Activated CD4-positive, alpha-beta T cell treated with anti-CD3 and anti-CD28 coated beads for 36 hours (primary cell): ENCODE measurements at places on chromosomes 13 and 19.
A peak's percentile ranks its signal among the peaks of the same experiment; 100 is the strongest.

DNA sequence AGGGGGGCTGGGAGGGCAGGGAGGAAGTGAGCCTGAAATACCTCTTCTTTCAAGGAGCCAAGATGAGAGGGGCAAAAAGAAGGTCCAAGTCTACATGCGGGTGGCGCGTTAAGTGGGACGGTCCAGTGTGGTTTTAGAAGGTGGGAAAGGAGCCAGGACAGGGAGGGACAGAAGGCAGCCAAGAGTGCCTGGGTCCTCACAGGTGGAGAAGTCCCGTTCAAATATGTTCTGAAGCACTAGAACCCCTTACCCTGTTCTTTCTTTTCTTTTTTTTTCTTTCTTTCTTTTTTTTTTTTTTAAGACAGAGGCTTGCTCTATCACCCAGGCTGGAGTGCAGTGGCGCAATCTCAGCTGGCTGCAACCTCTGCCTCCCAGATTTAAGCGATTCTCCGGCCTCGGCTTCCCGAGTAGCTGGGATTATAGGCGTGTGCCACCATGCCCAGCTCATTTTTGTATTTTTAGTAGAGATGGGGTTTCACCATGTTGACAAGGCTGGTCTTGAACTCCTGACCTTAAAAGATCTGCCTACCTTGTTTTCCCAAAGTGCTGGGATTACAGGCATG, 7.4 kb downstream of the CAMSAP3 start:
- H3K4me1 ChIP-seq: no peaks in the 10 kb centered on the region
- H3K36me3 ChIP-seq: no peaks in the 10 kb centered on the region
- no peak for DNase-seq
- peaks cover 16% of the 10 kb centered on the region for H3K27me3 ChIP-seq

- DNase-seq: peak; percentile 44
- peak overlapping the region; percentile 27 for H3K4me3 ChIP-seq
- peaks cover 49% of the 10 kb centered on the region for H3K36me3 ChIP-seq
- no peaks in the 10 kb centered on the region for H3K27me3 ChIP-seq
- H3K27ac ChIP-seq: peak overlapping the region; percentile 81
- H3K4me1 ChIP-seq: peaks cover 16% of the 10 kb centered on the region
These were observed 82.4 kb downstream of the PIBF1 start for GRCh38 chr13:72864142-72865011.

DNA sequence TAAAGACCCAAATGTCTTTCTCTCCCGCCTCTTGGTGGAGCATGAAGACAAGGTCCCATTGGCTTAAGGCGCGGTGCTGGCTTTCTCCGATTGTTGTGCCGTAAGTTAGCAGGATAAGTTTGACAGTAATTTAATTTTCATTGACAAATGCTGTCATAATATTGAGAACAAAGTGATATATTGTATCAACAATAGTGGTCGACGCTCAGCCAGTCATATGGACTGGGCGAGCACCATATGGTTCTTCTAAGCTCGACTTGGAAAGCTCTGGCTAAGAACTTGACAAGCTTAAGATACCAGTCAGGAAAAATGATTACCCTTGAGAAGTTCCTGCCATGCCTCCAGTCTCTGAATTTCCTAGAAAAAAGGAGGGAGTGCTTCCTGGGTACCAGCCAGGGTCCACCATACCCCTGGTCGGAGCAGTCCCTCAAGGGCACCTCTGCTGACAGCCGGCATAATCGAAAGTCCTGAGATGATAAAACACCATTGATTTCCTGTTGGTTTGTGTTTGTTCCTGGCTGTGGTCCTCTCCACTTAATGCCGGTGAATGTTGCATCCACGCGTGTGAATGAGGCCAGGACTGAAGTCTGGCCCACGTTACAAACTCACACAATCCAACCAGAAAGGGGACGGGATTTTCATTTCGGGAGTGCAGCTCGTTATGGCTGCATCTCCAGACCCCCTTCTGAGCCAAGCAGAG, 262.1 kb downstream of the ZNF536 start:
- peaks cover 2% of the 10 kb centered on the region for H3K27me3 ChIP-seq
- no peak overlapping the region for H3K27ac ChIP-seq
- H3K36me3 ChIP-seq: no peaks in the 10 kb centered on the region
- DNase-seq: no peak

GRCh38 chr13:94999871-95000270, 287.5 kb upstream of the SOX21 start:
- no peaks in the 10 kb centered on the region for H3K4me1 ChIP-seq
- no peak overlapping the region for H3K27ac ChIP-seq
- no peak overlapping the region for H3K4me3 ChIP-seq
- no peak for DNase-seq

- H3K27me3 ChIP-seq: no peaks in the 10 kb centered on the region
These were observed 22.8 kb downstream of the DCLK1 start for GRCh38 chr13:36108342-36108741.

DNA sequence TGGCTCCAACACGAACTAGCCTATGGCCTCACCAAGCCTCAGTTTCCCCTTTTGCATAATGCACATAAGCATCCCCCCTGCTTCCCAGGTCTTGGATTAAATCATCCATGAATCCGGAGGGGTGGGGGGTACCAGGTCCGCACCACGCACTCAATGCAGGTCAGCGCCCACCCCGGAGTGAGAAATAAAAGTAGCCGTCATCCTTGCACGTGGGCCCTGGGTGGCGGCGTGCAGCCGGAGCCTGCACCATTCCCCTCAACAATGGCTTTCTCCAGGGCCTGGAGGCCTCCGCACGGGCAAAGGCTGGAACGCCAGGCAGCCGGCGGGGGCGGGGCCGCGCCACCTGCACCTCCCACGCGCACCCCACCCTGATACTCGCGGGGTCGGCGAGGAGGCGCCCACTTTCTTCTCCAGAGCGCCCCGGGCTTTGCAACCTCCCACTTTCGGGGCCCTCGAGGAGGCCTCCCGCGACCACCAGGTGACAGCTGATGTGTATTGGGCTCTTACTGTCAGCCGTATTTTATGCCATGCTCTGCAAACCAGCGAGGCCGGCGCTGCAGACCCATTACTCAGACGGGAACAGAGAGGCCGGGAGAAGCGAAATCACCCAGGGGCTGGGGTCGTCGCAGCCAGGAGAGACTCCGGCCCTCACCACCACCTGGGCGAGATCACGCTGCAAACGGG, 767 bp upstream of the GADD45B start:
- peak overlapping the region; percentile 79 for H3K27ac ChIP-seq
- H3K4me3 ChIP-seq: peak overlapping the region; percentile 94
- H3K27me3 ChIP-seq: no peaks in the 10 kb centered on the region
- H3K4me1 ChIP-seq: peaks cover 22% of the 10 kb centered on the region

DNA sequence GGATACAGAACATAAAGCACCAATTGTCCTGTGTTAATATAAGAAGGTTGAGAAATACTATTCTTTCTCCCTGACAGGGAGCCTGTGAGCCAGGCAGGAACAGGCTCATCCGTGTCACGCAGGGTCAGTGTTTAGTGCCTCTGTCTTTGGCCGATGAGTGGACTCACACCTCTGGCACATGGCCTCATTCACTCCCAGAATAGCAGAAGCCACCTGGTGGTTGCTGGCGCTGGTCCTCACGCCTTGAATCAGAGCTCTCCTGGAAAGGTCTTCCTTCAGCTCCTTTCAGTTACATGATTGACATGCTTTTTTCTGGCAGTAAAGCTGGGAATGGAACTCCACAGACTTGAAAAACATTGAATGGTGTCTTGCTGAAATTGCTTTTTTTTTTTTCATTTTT, 28.1 kb upstream of the SIAH3 start:
- H3K27me3 ChIP-seq: peaks cover 2% of the 10 kb centered on the region
- no peak overlapping the region for H3K4me3 ChIP-seq
- no peaks in the 10 kb centered on the region for H3K4me1 ChIP-seq
- no peaks in the 10 kb centered on the region for H3K36me3 ChIP-seq
- no peak overlapping the region for H3K27ac ChIP-seq

GRCh38 chr13:38897521-38897920, 93.1 kb downstream of the STOML3 start:
- H3K27me3 ChIP-seq: no peaks in the 10 kb centered on the region
- no peaks in the 10 kb centered on the region for H3K4me1 ChIP-seq
- H3K4me3 ChIP-seq: no peak overlapping the region
- H3K27ac ChIP-seq: no peak overlapping the region
- DNase-seq: no peak
- no peaks in the 10 kb centered on the region for H3K36me3 ChIP-seq

DNA sequence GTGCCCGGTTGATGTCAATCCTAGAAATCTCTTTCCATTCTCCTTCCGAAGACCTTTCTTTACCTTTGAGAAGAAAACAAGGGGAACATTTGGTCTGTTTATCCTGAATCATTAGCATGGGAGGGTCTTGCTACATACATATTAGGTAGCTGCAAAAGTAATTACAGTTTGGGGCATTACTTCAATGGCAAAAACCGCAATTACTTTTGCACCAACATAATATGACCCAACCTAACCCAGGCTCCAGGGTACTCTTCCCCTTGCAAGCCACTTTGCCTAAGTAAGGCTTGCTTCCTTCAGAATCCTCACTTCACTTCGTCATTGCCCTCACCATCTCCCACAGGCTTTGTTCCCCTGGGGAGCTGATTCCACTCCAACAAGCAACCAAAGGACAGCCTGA, 662.7 kb downstream of the DIAPH3 start:
- DNase-seq: no peak
- no peak overlapping the region for H3K4me3 ChIP-seq
- H3K4me1 ChIP-seq: no peaks in the 10 kb centered on the region

GRCh38 chr19:57671124-57671895, 2.6 kb downstream of the ZSCAN4 start:
- no peak overlapping the region for H3K27ac ChIP-seq
- H3K27me3 ChIP-seq: peaks cover 17% of the 10 kb centered on the region
- DNase-seq: no peak
- no peak overlapping the region for H3K4me3 ChIP-seq
- no peaks in the 10 kb centered on the region for H3K4me1 ChIP-seq

DNA sequence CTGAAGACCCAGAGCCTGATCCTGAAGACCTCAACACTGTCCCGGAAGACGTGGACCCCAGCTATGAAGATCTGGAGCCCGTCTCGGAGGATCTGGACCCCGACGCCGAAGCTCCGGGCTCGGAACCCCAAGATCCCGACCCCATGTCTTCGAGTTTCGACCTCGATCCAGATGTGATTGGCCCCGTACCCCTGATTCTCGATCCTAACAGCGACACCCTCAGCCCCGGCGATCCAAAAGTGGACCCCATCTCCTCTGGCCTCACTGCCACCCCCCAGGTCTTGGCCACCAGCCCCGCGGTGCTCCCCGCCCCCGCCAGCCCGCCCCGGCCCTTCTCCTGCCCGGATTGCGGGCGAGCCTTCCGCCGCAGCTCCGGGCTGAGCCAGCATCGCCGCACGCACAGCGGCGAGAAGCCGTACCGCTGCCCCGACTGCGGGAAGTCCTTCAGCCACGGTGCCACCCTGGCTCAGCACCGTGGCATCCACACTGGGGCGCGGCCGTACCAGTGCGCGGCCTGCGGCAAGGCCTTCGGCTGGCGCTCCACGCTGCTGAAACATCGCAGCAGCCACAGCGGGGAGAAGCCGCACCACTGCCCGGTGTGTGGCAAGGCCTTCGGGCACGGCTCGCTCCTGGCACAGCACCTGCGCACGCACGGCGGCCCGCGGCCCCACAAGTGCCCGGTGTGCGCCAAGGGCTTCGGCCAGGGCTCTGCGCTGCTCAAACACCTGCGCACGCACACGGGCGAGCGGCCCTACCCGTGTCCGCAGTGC, 2.9 kb upstream of the MCOLN1 start:
- no peak overlapping the region for H3K4me3 ChIP-seq
- DNase-seq: no peak
- peaks cover 15% of the 10 kb centered on the region for H3K4me1 ChIP-seq
- peaks cover 8% of the 10 kb centered on the region for H3K27me3 ChIP-seq
- no peaks in the 10 kb centered on the region for H3K36me3 ChIP-seq

GRCh38 chr19:18421371-18421959, 2.3 kb downstream of the SSBP4 start:
- H3K27me3 ChIP-seq: peaks cover 16% of the 10 kb centered on the region
- peaks cover 73% of the 10 kb centered on the region for H3K4me1 ChIP-seq
- H3K36me3 ChIP-seq: peaks cover 2% of the 10 kb centered on the region
- H3K27ac ChIP-seq: peak overlapping the region; percentile 85
- peak; percentile 24 for DNase-seq

- no peaks in the 10 kb centered on the region for H3K27me3 ChIP-seq
- H3K4me3 ChIP-seq: no peak overlapping the region
- peaks cover 20% of the 10 kb centered on the region for H3K4me1 ChIP-seq
- H3K36me3 ChIP-seq: no peaks in the 10 kb centered on the region
These were observed 20.3 kb upstream of the GAS6 start for GRCh38 chr13:113883921-113884804.

- DNase-seq: no peak
- peaks cover 47% of the 10 kb centered on the region for H3K4me1 ChIP-seq
- H3K36me3 ChIP-seq: no peaks in the 10 kb centered on the region
- H3K4me3 ChIP-seq: no peak overlapping the region
- H3K27ac ChIP-seq: no peak overlapping the region
These were observed 3.0 kb downstream of the PAK4 start for GRCh38 chr19:39128516-39129079.

- no peaks in the 10 kb centered on the region for H3K27me3 ChIP-seq
- no peak overlapping the region for H3K27ac ChIP-seq
- no peak overlapping the region for H3K4me3 ChIP-seq
- DNase-seq: no peak
These were observed 7.3 kb downstream of the NOSIP start for GRCh38 chr19:49573009-49573408.

DNA sequence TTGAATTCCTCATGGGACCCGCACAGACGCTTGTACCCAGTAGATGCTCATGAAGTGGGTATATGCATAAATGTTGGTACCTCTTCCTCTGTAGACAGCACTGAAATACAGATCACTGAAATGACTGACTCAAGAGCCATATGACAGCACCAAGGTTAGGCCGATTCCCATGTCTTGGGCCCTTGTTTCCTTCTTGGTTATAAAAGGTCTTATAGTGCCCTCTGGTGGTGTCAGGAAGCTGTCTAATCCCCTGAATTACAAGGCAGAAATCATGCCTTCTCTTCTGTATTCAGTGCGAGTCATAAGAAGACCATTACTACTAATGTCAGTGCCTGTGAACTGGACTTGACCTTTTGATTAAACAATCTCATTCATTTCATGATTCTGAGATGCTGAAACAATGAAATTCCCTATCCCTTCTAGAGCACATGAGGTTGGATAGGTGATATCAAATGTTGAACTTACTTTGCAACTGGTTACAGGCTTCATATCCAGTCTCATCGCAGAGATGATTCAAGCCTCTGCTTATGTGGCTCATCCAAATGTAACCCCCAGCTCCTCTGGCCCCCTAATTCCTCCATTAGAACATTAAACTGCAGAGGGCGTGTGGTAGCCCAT, 59.7 kb downstream of the SPATA13 start:
- no peaks in the 10 kb centered on the region for H3K36me3 ChIP-seq
- H3K27me3 ChIP-seq: no peaks in the 10 kb centered on the region
- peaks cover 29% of the 10 kb centered on the region for H3K4me1 ChIP-seq
- H3K4me3 ChIP-seq: no peak overlapping the region

- H3K4me3 ChIP-seq: peak overlapping the region; percentile 88
- peak overlapping the region; percentile 99 for H3K27ac ChIP-seq
- peak; percentile 81 for DNase-seq
- H3K27me3 ChIP-seq: no peaks in the 10 kb centered on the region
- H3K4me1 ChIP-seq: peaks cover 16% of the 10 kb centered on the region
These were observed 822 bp upstream of the ZNF274 start for GRCh38 chr19:58181902-58182576.

DNA sequence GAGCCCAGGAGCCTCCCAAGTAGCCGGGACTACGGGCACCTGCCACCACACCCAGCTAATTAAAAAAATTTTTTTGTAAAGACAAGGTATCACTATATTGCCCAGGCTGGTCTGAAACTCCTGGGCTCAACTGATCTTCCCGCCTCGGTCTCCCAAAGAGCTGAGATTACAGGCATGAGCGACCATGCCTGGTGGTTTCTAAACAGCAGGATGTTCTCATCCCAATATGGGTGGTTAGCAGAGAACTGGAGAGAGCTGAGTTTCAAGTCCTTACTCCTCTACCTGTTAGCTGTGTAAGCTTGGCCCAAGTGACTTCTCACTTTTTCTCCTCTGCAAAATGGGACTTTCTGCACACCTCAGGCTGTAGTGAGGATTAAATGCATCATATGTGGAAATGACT, 8.0 kb downstream of the TMEM91 start:
- DNase-seq: no peak
- no peak overlapping the region for H3K27ac ChIP-seq
- H3K36me3 ChIP-seq: peaks cover 16% of the 10 kb centered on the region
- no peak overlapping the region for H3K4me3 ChIP-seq
- H3K27me3 ChIP-seq: no peaks in the 10 kb centered on the region
